GM20000 (cell line): ENCODE measurements at places on chromosomes 2 and 18.

DNA sequence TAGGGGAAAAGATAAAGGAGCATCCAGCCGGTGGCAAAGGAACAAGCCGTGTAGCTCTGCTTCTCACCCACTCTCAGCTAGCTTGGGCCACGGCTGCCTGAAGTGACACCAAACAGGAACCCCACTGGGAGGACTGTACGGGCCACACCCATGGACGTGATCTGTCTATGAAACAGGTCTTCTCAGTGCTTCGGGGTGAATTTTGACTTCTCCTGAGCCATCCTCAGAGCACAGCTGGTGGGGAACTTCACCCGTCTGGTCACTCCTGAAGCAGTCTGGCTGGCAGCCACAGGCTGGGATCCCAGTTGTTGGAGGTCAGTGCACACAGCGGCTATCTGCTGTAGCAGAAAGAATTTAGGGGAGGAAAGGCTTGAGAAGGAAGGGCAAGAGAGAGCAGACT lies 223.8 kb downstream of the FAM210A start:
- no peak for DNase-seq

- DNase-seq = peak; percentile 63
These were observed 36.4 kb downstream of the EMILIN2 start for GRCh38 chr18:2883076-2883735.

DNA sequence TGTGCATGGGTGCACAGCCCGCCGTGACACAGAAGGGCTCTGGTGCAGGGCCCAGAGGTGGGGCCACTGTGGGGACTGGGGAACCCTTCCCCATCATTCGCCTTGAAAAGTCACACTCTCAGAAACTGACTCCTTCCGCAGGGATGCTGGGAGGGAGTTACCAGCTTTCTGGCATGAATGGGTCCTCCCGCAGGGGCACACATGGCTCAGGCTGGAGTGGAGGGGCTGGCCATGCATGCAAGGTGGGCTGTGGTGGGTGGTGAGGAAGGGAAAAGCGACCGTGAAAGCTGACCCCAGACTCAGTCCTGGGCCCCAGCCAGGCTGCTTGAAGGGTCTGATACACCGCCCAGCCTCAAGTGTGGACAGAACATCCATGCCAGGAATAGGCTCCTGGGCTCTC lies 201.1 kb downstream of the TNS1 start:
- no peak for DNase-seq

GRCh38 chr2:72293620-72294019 lies 146.0 kb upstream of the CYP26B1 start:
- no peak for DNase-seq

DNA sequence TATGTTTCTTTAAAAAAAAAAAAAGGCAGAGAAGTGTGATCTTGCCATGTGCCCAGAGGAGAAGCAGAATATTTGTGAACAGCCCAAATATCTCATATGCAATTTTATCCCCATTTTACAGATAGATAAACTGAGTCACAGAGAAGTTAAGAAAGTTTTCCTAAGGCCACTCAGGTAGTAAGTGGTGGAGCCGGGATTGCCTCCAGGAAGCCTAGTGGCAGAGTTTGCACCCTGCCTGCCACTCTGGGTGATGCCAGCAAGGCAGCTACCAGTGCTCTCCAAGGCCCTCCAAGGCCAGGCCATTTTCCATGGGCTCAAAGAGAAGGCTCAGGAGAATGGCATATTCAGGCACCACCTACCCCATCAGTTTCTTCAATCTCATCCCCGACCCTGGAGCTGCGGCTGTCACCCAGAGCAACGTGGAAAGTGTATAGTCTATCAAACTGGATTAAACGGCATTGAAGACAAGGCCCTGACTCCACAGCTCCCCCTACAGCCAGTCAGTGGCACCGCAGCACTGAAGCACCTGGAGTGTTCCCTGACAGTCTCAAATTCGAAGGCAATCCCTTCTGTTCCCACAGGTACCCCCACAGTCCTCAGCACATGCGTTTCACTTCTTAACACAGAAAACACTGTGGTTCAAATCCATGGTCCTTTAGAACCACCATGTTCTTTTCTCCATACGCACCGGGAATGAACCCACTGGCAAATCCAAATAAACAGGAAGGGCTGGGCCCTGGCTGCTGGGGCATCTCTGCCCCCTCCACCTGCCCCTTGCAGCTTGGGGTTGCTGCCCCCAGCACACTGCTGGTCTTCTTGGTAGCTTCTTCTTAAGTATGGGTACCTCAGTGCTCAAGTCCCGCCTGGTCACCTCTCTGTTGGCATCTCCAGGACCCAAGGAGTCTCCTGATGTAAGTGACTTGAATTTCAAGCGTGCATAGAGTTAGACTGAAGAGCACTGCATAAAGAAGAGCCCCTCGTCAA lies 175.3 kb downstream of the INHBB start:
- DNase-seq = peak; percentile 37

GRCh38 chr2:213101109-213101508 lies 50.3 kb downstream of the IKZF2 start:
- DNase-seq = no peak

DNA sequence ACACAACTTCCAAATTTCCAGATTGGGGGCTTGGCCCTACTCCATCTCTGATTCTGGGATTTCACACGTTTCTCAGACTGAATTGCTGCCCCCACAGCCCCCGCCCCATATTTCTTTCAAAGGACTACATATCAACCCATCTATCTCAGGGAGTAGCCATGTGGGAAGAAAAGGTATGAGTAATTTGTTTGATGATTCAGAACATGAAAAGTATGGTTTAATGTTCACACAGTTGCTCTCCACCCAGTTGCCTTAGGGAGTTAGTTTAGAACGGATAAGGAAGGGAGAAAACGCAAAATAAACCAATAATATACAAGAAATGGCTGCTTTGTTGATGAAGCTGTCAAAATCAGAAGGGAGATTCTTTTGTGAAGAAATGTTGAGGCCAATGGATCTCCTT lies 145.1 kb downstream of the PIEZO2 start:
- DNase-seq = no peak

DNA sequence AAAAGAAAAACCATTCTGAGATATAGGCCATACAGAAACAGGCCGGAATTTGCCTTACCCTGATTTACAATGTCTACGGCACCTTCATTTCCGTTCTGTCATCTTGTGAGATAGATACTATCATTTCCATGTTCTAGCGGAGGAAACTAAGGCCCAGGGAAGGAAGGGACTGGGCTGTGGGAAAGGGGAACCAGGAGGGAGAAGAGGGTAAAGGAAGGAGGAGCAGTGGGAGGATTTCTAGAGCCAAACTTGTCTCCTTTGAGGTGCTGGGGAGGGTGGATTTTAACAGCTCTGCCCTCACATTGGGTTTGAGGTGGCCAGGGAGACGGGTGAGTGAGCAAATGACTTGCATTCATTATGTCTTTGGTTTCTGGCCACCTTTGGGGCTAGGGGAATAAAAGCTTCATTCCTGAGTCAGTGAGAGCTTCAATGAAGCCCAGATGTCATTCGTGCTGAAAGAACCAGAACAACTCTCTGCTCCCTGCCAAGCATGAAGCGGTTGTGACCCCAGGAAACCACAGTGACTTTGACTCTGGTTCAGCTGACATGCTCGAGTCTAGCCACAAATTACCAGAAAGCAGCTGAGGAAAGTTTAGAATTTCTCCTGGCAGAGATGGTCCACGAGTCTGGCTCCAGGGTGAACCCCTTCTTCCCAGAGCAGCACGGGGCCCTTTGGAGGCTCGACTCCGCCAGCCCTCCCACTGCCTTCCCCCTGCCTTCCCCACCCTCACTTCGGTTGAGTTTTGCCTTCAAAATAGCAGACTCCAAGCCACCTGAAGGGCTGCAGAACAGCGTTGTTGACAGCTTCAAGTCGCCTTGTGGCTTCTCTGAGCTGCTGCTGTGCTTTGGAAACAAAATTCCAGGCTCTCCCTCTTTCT lies 3.8 kb downstream of the ACTG2 start:
- DNase-seq = peak; percentile 18

GRCh38 chr2:225468131-225468530 lies 68.6 kb downstream of the NYAP2 start:
- DNase-seq = no peak

GRCh38 chr2:186599186-186599778 lies 9.4 kb downstream of the ITGAV start:
- DNase-seq = no peak

DNA sequence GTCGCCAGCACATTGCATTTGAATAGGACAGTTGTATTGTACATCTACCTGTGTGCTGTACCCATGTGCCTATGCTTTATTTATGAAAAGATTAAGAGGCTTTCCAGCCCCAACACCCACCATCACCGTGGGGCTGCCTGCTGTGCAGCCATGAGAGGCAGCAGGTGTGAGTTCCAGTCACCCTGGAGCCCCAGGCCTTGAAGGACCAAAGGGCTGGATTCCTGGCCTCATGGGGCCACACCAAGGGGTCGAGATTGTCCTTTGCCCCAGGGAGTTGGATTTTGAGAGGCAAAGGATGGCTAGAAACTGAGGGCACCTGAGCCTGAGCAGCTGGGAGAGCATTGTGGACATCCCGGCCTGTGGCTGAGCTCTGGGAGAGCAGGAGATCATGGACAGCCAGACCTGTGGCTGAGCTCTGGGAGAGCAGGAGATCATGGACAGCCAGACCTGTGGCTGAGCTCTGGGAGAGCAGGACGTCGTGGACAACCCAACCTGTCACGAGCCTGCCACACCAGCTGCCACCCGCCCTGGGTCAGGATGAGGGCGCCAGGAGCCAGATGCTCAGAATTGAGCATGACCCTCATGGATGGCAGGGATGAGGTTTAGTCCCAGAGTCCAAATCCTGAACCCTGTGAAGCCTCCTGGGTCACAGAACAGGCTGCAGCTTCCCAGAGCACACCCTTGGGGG lies 182.5 kb upstream of the RAB6C start:
- no peak for DNase-seq

DNA sequence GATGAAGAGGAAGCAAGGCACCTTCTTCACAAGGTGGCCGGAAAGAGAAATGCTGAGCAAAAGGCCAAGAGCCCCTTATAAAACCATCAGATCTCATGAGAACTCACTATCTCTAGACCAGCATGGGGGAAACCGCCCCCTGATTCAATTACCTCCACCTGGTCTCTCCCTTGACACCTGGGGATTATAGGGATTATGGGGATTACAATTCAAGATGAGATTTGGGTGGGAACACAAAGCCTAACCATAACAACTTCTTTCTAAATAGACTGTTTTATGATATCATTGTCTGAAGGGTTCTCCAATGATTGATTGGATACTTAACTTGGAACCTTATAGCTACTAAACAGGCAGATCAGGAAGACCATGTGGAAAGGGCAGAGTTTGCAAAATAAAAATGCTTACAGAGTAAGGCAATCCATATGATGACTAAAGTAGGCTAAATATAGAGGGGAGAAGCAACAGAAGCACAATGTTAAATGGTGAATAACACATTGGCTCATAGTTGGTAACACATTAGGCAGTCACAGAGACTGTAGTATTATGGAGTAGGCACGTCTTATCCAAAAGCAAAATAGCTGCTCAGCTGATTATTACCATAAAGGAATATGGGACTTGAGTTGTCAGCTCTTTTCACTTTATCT lies 179.0 kb downstream of the BARD1 start:
- no peak for DNase-seq

- DNase-seq = no peak
These were observed 322.2 kb downstream of the ZNF804A start for GRCh38 chr2:184920451-184920965.

- DNase-seq = no peak
These were observed 644 bp upstream of the DYM start for GRCh38 chr18:49460976-49461601.

- no peak for DNase-seq
These were observed 90.7 kb upstream of the GCFC2 start for GRCh38 chr2:75801234-75801982.

DNA sequence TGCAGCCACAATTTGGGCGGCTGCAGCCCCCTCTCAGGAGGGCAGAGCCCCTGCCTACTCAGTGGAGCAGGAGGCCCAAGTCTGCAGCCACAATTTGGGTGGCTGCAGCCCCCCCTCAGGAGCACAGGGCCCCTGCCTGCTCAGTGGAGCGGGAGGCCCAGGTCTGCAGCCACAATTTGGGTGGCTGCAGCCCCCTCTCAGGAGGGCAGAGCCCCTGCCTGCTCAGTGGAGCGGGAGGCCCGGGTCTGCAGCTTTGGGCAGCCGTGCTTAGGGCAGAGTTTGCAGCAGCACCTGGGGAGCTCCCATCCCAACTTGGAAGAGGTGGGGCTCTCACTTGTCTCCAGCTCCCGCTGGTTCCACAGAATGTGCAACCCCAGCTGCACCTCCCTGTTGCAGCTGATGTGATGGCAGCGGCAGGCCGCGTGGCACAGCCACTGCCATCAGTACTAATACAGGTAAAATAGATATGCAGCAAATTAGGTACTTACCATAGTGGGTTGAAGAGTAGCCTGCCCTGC lies 99.4 kb downstream of the TWIST2 start:
- DNase-seq = no peak

- DNase-seq = no peak
These were observed 51.3 kb downstream of the LYPD1 start for GRCh38 chr2:132618734-132619133.

GRCh38 chr2:71545572-71546274 lies 92.4 kb downstream of the DYSF start:
- peak; percentile 81 for DNase-seq

- DNase-seq = no peak
These were observed 23.4 kb downstream of the SNTG2 start for GRCh38 chr2:974054-974453.

DNA sequence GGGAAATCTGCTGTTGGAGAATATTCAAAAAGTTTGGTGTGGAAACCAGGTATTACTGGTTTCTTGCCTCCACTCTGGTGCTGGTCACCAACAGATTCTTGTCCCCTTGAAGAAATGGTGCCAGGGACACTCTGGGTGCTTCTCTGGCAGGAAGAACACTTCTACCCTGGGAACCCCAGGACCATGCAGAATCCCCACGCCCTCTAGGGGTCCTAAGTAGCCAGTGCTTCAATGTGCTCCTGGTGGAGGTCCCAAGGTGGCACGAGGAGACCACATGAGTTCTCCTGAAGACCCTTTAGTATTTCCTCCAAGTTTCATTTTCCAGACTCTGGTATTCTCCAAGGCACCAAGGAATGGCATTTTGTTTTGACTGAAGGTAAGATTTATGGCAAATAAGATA lies 380.6 kb downstream of the TSN start:
- DNase-seq = peak; percentile 31
